ENCODE measurements at places on chromosomes 16 and 17.

- no peak for DNase-seq
These were observed 1180.6 kb upstream of the CDH8 start for GRCh38 chr16:63216696-63217423.

GRCh38 chr16:698911-699671 is 6.5 kb downstream of the FBXL16 start:
- DNase-seq: no peak

- DNase-seq: no peak
These were observed 37.8 kb upstream of the IL34 start for GRCh38 chr16:70608521-70608920.

- DNase-seq: no peak
These were observed 7.4 kb downstream of the KDM6B start for GRCh38 chr17:7841396-7841914.

GRCh38 chr16:21713549-21714368 is 50.0 kb downstream of the OTOA start:
- DNase-seq: no peak

GRCh38 chr16:19882186-19882585 is 2.5 kb downstream of the GPRC5B start:
- no peak for DNase-seq

- no peak for DNase-seq
These were observed 51.8 kb downstream of the C16orf82 start for GRCh38 chr16:27118526-27118925.

GRCh38 chr16:87924041-87924810 is 12.1 kb downstream of the CA5A start:
- DNase-seq: no peak

GRCh38 chr16:69039333-69039941 is 66.0 kb upstream of the HAS3 start:
- no peak for DNase-seq

DNA sequence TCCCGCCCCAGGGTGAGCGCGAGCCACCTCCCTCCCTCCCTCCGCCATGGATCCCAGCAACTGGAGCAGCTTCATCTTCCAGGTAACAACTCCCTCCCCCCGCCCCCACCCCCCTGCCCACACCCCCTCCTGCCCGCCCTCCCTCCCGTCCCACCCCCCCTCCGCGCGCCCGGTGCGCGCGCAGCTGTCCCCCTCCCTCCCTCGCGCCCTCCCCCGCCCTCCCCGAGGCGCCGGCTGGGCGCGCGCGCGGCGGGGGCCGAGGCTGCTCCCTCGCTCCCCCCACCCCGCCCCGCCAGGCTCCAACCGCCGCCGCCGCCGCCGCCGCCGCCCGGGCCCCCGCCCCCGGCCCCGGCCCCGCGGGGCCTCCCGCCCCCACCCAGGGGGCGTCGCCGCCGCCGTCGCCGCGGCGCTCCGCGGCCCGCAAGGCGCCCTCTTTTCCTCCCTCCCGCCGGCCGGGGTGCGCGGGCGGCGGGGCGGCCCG is at the start of gene MAZ:
Gene MAZ, plus strand, starts transcription at position 431 of the 481 bp plus-strand sequence. CDS start 173 bp downstream, outside the sequence.
- DNase-seq: no peak

GRCh38 chr16:50842589-50842988 is 100.7 kb downstream of the CYLD start:
- no peak for DNase-seq

- no peak for DNase-seq
These were observed 1.3 kb downstream of the GNGT2 start for GRCh38 chr17:49209061-49209571.

DNA sequence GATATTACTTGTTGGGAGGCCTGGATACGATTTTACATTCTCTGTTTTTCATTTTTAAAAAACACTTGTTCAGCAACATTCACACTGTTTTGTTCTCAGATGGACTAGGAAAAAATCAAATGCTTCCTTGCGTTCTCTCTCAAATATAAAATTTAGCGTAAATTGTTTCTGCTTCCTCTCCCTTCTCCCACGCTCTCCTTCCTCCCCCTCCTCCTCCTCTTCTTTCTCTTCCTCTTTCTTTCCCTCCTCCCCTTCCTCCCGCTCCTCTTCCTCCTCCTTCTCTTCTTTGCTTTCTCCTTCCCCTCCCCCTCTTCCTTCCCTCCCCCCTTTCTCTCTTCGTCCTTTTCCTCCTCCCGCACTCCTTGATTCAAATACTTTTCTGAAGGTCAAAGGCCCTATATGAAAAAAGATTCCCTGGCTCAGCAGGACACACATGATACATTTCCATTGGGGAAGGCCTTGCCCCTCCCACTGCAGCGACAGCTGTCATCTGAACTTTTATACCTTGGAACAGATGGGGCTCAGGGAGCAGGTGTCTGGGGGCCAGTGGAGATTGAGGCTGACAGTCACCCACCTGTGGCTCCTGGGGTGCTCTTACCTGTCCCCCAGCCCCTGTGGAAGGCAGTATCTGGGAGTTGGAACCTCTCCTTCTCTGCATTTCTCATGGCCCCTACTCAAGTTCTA is 99.4 kb upstream of the SDK2 start:
- DNase-seq: no peak

DNA sequence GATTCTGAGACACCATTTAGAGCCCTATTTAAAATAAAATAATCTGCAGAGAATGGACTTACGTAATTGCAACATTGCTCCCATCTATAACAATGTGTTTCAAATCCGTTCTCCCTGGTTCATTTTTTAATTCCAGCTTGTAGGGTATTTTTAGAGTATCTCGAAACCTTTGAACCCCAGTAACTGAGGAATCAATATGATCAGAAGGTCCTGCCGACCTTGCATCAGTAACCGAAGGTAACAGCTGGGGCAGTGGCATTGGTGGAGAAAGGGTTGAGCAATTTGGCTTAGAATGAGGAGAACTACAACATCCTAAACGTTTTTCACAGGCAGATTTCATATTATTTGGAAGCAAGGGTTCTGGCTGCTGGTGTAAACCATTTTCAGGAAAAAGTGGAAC is 49.3 kb downstream of the N4BP1 start:
- no peak for DNase-seq

DNA sequence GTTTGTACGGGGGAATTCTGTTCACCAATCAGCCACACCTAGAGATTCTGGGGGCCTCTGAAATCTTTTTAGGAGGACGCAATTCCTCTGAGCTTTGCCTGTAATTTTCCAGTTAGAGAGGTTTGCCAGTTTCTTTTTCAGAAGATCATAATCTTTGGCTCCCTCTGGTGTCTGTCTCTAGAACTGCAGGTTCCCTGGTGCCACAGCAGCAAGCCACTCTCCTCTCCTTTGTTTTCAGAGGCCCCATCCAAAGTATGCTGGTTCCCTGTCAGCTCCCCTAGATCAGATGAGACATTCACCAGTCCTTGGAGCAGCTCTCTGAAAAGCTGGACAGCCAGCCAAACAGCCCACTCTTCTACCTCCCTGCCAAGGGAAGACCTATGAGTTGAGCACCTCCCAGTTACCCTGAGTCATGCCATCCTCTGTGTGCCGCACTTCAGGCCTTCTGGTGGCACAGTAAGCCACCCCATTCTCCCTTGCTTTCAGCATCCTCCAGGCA is 36.1 kb downstream of the RNF112 start:
- peak; percentile 27 for DNase-seq

DNA sequence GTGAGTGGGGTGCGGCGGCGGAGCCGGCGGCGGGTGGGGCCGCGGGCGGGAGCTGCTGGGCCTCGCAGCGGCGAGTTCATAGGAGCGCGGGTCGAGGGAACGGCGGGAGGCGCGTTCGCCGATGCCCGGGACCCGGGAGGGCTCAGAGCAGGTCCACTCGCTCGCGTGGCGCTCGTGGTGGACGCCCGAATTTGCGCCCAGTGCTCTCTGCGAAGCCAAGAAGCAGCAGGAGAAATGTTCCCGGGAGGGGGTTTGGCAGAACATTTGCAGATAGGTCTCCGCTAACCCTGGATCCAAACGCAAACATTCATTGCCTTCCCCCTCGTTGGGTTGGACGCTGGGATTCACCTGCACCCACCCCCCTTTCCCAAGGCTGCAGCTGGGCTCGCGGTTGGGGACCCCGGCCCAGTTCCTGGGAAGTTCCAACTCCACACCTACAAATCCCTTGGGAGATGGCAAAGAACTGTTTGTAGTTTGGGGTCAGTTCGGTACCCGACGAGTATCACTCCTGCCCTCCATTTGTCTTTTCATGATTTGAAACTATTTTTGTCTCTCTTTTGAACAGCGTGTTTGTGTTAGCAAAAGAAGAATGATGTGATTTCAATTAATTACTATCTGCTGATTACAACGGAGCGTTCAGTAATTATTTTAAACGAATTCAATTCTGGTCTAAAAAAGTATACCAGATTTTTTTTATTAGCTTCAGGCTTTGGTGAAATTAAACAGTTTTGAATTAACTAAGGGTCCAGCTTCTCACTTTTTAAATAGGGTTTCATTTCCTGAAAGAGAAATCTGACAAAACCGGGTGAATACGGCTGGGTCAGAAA is 2.3 kb downstream of the NTN1 start:
- no peak for DNase-seq

GRCh38 chr16:30357085-30357714 is 2.1 kb upstream of the CD2BP2 start:
- no peak for DNase-seq

GRCh38 chr17:57737450-57737849 is 7.6 kb downstream of the CCDC182 start:
- no peak for DNase-seq

GRCh38 chr16:4303973-4304372 is 11.9 kb upstream of the GLIS2 start:
- DNase-seq: no peak

GRCh38 chr16:54750249-54750648 is 180.4 kb upstream of the IRX5 start:
- no peak for DNase-seq

DNA sequence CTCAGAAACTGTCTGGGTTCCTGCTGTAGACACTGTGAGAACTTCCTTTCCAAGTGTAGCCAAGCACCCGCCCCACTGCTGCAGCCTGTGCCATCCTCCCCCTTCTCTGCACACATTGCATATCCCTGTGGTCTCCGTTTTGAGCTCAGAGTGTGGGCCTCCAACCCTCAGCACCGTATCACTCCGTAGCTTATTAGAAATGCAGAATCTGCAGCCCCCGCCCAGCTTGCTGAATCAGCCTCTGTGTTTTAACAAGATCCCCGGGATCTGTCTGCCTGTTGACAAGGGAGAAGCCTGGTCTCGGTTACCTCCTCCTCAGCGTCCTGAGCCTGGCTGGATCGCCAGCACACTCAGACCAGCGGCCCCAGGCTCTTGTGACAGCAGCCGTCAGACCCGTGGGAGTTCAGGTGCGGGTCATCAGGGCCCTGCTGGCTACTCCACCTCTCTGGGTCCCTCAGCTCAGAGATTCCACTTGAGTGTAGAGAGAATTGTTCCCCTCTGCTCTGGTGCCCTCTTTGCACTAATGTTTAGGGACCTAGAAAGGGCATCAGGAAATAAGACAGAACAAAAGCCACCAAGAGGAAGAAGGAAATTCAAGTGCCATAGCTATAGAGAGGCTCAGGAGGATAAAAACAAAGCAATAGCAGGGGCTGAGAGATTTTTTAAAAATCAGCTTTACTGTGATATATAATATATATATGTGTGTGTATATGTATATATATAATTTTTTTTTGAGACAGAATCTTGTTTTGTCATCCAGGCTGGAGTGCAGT is 92.3 kb downstream of the PITPNC1 start:
- DNase-seq: no peak

GRCh38 chr16:67456391-67457081 is 24.4 kb downstream of the ATP6V0D1 start:
- DNase-seq: no peak

DNA sequence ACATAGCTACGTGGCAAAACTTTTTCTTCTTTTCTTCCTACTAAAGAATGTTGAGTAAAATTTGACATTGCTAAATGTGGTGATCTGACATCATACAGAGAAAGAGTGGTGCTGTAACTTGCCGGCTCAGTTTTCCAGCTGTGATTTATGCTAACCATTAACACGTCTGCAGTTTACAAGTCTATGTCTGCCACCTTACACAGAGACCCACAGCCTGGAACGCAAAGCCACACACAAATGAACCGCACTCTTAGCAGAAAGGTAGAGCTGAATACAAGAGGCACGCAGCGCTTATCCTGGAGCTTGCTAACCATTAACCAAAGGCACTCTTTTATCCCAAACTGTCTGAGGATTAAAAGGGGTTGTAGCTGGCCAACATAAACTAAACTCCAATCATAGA is 31.9 kb downstream of the CACNG1 start:
- DNase-seq: no peak

DNA sequence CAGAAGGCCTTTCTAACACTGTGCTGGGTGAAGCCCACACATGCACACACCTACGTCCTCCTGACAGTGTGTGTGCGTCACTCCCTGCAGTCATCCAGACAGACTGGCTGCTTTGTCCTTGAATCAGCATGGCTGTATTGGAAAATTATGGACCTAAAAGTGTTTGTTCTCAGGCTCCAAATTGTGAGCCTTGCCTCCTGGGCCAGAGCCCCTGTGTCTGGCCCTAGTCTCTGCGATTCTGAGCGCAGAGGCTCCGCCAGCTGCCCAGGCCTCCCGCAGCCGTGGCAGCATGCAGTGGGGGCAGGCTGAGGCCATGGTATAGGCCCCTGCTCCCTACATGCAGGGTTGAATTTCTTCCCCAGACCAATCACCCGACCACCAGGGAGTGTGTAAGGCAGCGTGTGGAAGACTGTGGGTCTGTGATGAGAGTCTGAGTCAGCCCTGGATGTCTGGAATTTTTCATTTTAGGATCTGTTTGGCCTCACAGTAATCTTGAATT is 166.9 kb downstream of the LGALS9B start:
- peak; percentile 67 for DNase-seq

DNA sequence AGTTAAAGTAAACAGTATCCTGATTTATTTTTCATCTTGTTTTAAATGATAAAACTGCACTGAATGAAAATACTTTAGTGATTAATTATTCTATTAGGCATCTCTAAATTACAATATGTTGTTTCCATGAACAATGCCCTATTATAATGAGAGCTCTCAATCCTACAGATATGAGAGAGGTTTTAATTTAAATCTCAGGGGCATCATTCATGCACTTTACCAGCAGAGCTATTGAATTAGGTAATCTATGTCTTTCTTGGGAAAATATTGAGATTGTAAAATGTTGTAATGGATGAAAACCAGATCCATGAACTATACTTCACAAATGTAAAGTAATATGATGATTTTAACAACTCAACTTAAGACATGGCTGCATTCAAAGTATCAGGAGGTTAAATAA is 103.8 kb downstream of the ADAMTS18 start:
- no peak for DNase-seq

- no peak for DNase-seq
These were observed 24.5 kb upstream of the OSGIN1 start for GRCh38 chr16:83928341-83929055.

GRCh38 chr17:49730078-49730784 is 22.5 kb upstream of the SLC35B1 start:
- no peak for DNase-seq

DNA sequence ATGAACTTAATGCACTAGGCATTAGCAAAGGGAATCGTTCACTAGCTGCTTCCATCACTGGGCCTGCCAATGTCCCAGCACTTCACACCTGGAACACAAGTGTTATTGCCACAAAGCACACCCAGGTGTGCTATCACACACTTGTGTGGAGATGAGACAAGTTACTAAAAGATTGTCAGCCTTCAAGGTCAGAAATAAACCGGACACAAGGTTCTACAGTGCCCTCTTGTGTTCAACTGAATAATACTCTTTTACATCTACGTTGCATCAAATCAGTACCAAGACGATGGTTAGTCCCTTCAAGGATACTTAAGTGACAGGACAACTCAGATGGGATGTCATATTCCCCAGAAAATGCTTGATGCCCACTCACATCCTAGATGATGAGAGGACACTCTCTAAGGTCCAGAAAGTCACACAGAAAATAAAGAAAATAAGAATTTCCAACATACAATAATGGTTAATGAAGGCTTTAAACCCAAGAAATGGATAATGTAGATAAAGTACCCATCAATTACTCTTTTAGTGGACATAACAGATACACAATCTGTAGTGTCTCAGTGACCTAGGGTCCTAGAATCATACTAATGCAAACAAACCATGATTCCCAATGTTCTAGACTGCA is 16.4 kb upstream of the GLG1 start:
- DNase-seq: no peak
